RWPE1 (cell line): ENCODE measurements at places on chromosomes 4 and X.

DNA sequence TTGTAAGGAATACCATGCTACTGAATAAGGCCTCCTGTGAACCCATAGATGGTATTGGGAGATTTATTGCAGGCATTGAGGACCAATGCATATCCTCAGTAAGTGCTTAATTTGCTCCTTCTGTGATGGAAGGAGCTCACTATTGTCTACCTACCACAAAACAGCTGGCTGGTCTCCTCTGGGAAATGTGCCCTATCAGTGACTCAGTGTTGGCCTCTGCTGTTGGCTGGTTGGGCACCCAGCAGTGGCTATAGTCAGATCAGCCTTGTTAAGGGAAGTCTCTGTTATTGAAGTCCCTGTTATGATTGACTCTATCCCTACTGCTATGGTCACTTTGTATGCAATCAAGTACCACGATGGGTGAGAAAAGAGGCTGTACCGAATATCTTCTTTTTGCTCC is 27.5 kb upstream of the OTUD4 start:
- DNase-seq = no peak

GRCh38 chr4:8647626-8648025 is 55.1 kb downstream of the CPZ start:
- no peak for DNase-seq

GRCh38 chr4:141802333-141802732 is 165.9 kb downstream of the IL15 start:
- DNase-seq = no peak

DNA sequence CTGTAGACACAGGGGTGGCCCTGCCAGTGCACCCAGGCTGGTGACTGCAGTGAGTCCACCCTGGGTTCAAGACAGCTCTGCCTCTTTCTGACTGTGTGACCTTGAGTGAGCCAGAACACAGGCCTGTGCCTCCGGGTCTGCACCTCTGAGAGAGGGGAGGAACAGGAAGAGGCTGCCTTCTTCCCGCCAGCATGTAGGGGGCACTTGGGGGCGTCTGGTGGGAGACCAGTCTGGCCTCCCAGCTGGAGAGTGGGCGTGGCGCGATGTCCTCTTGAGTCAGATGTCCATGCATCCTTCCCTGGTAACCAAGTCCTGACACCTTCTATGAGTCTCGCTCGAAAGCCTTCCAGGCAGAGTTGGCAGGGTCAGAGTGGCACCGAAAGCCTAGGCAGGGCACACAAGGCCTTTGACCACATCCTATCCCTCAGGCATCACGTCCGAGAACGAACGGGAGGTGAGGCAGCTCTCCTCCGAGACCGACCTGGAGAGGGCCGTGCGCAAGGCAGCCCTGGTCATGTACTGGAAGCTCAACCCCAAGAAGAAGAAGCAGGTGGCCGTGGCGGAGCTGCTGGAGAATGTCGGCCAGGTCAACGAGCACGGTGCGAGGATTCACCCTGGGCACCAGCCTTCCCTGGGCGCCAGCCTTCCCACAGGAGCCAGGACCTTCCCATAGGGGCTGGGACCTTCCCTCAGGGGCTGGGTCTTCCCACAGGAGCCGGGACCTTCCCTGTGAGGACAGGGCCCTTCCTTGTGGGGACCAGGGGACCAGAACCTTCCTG is 21.3 kb downstream of the WFS1 start:
- DNase-seq = no peak

GRCh38 chrX:39900777-39901170 is 197.0 kb downstream of the BCOR start:
- DNase-seq = no peak

DNA sequence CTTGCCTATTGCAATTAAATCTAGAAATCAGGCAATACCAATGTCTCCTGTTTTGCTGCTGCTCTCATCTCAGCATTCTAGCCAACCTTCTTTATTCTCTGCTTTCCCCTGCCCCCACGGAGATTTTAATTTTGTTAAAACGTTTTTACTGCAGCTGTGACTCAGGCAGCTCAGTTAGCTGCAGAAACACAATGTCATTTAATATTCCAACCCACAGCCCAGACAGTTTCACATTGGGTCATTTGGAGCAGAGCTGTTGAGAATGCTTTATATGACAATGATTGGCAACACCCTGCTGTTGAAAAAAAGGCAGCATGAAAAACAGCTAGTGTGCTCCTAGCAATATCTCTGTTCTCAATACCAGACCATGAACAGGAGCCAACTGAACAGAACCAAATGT is 12.6 kb upstream of the SLC10A4 start:
- DNase-seq = no peak

GRCh38 chrX:6159468-6159867 is 69.2 kb downstream of the NLGN4X start:
- DNase-seq = no peak

- no peak for DNase-seq
These were observed 362.0 kb downstream of the CBLL2 start for GRCh38 chrX:22634751-22635150.

DNA sequence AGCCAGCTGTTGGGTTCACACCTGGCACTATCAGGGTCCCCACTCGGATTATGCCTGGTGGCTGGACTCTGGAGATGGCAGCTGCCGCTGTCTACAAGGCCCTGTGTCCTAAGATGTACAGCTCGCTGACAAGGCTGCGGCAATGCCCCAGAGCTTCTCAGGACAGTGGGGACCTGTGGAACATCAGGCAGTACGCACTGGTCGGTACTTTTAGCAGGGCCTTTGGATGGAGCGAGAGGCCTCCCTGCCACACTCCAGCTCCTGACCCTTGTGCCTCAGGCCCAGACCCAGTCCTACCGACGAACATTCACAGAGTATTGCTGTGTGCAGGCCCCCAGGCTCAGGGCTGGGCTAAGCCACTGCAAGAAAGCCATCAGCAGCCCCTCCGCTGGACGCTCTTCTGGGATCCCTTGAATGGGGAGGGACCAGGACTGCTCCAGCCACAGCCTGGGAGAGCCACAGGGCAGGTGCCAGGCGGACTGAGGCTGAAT is 45.7 kb upstream of the HMX1 start:
- DNase-seq = no peak

- no peak for DNase-seq
These were observed 93.0 kb upstream of the PLS3 start for GRCh38 chrX:115467961-115468360.

- no peak for DNase-seq
These were observed 19.8 kb upstream of the SGMS2 start for GRCh38 chr4:107804956-107805355.

DNA sequence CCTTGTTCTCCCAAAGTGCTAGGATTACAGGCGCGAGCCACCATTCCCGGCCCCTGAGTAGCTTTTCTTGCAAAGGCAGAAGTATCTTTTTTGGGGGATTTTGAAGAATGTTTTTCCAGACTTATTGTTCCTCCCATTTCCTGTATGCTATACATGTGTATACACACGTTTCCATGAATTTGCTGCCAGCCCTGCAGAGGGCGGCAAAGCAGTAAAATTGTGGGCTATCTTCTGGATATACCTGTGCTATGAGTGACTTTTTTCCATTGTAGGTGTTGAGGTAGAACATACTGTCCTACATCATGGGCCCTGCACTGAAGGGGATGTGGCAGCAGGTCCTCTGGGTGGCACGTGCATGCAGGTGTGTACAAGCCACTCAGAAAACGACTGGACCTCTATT is 16.9 kb upstream of the MED28 start:
- no peak for DNase-seq

DNA sequence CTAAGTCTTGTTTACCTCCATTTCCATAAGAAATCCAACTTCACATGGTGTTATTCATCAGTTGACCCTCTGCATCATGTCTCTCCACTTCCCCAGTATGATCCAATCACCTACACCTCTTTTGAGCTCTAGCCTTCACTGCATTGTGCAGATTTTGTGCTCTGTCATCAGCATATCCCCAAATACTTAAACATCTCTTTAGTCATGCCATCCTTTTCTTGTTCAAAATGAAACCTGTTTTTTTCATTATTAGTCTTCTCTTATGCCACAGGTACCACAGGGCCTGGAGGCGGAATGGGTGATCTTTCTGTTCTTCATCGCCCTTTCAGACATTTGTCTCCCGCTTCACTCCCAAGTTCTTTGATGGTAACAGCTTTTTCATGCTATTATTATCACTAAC is 382.7 kb upstream of the GALNTL6 start:
- no peak for DNase-seq
